ENCODE measurements at places on chromosomes 16 and 17. TPM values are rescaled to one million over a fixed set of nuclear protein-coding genes. Genes with fewer than 3 reads are reported as not detected.
A peak's percentile ranks its signal among the peaks of the same experiment; 100 is the strongest.

- no peak for DNase-seq
Measured at GRCh38 chr16:88476203-88476602, 23.1 kb downstream of the ZFPM1 start.

Gene CBFA2T3
- 7.4 TPM for polyA plus RNA-seq

Gene CLDN9
- 5.2 TPM for polyA plus RNA-seq

- DNase-seq = peak; percentile 74
Measured at GRCh38 chr17:39357986-39358385, 43.4 kb downstream of the FBXL20 start.

- peak; percentile 100 for DNase-seq
Measured at GRCh38 chr16:3654249-3654991, at the start of gene DNASE1. TSS of gene DNASE1 (plus strand) at chr16:3654691. CDS start at chr16:3655374, 683 bp downstream.

DNA sequence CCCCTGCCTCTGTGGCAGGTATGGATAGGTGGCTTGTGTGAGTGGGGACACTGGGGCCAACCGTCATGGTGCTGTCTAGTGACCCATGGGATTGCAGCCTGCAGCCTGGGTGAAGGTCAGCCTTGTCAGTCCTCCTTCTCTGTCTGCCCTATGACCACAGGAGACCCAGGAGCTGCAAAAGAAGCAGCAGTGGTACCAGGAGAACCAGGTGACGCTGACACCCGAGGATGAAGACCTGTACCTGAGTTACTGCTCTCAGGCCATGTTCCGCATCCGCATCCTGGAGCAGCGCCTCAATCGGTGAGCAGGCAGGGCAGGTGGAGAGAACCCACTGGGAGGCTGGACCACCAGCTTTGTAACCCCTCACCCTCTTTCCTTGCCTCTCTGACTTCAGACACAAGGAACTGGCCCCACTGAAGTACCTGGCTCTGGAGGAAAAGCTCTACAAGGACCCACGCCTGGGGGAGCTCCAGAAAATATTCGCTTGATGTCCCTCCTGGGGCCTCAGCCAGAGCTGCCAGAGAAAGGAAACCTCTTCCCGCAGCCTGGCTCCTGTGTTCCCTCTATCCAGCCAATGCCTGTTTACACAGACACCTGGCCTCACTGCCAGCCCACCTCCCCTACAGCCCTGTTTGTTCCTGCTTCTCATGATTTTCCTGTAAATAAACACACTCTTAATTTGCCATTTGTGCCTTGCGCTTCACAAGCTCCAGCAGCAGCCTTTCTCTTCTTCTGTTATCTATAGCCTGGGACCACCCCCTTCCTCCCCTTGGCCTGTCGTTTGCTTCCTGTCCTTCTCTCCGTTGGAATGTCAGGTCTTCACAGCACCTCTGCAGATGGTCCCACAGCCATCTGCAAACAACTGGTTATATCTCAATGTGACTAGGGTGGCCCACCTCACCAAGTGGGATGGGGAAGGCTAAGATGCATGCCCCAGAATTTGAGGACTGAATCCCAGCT, 4.5 kb upstream of the KATNB1 start:
- DNase-seq = no peak

DNA sequence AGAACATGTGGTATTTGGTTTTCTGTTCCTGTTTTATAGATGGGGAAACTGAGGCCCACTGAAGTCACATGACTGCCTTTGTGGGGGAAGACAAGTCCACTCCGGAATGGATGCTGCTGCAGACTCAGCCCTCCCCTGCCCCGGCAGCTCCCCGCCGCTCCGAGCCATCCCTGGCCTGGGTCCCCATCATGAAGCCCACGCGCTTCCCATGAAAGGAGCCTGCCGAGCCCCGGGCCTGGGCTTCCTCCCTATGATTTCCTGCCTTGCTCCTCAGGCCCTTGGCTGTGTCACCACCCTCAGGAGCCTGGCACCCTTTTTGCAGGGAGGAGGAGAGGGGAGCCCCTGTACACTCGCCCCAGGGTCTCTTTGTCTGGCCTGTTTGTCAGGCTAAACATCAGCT, 125.3 kb upstream of the FOXF1 start:
- DNase-seq = no peak

GRCh38 chr16:28321700-28322411, 29.5 kb downstream of the SBK1 start:
- DNase-seq = no peak

DNA sequence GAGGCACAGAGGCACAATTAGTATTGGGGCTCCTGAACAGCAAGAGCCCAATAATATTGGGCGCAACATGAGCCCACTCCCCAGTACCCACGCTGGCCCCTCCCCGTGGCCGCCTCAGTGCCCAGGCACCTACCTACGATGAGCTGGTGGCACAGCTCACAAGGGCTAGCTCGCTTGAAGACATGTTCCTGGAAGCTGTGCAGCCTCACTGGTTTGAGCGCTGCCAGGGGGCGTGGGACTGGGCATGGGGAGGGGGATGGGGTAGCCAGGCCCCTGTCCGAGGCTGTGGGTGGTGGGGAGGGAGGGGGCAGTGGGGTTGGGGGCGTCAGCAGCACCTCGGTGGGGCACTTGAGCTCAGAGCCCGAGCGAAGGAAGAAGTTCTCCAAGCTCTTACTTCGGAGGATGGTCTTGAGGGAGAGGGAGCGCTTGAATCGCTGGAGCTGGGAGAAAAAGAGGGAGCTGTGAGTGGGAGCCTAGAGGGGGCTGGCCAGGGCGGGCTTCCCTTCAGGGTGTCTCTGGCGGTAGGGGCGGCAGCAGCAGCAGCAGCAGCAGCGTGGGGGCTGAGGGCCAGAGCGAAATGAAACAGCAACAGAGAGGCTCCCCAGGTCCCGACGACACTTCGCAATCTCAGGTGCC, 7.9 kb downstream of the STAC2 start:
- DNase-seq = no peak

DNA sequence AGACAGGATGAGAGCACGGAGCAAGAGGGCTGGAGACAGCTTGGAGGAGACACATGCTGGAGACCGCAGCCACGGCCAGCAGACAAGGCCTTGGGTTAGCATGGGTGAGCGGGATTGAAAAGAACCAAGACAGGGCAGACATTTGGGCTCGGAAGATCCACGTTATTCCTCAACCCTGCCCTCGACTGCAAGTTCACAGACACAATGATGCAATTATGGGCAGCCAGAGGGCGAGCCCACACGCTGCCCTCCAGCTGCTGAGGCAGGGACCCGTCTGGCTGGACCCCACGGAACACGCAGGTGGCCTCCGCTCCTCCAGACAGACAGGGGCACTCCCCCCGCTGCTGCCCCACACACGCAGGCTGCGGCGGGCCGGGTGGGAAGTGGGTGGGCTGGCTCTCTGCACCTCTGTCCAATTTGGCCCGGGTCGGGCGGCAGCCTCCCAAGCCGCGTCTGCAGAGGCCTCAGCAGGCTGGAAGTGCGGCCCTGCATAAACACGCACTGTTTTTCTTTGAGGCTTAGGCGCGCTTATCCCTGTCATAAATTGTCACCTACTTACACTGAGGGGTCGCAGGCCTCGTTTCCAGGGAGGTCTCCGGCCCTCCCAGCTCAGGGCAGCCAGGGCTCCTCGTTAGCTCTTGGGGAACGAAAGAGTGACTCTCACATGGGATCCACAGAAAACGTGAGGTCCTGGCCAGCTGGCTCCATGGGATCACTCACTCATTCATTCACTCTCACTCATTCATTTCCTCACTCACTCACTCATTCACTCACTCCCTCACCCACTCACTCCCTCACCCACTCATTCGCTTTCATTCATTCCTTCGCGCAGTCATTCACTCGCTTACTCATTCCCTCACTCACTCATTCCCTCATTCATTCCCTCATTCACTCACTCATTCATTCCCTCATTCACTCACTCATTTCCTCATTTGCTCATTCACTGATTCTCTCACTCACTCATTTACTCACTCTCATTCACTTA, 303.9 kb downstream of the C16orf95 start:
- no peak for DNase-seq

DNA sequence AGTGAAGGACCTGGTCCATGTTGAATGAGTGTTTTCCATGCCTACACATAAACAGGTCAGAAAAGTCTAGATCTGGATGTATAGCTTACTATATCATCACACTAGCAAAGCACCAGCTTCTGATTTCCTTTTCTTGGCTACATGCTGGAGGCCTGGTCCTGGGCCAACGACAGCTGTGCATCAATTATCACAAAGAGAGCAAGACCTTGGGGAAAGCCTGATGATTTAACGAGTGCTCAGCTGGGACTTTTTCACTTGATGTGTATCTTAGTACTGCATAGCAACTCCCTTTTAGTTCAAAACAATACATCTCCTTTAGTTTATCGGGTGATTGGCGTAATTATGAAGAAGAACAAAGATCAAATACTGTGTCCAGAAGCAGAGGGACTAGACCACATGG, 358.2 kb downstream of the KIF2B start:
- no peak for DNase-seq

GRCh38 chr17:51064061-51064735, 56.5 kb downstream of the SPAG9 start:
- no peak for DNase-seq

Gene SLC5A11
- 10.0 TPM for polyA plus RNA-seq

Gene KRTAP4-4
- polyA plus RNA-seq = not detected

DNA sequence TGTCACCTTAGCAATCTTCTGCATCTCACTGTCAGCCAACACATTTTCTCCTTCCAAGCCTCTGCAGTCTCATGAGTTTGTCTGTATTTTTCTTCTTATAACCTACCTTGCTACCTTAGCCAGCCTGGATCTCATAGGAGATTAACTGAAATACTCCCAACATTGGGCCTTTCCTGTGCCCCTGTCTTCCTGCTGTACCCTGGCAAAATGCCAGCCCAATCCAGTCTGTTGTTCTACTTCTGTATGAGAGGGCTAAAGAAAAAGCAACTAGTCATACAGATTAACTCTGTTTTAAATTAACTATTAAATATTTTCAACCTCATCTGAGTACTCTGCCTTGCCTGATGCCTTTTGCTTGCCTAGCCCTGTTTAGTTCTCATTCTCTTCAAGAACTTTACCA, 18.4 kb downstream of the GOSR1 start:
- DNase-seq = no peak

GRCh38 chr17:76543826-76544545, 4.1 kb downstream of the PRCD start:
- no peak for DNase-seq

- no peak for DNase-seq
Measured at GRCh38 chr16:85696781-85697180, 8.0 kb upstream of the GINS2 start.

DNA sequence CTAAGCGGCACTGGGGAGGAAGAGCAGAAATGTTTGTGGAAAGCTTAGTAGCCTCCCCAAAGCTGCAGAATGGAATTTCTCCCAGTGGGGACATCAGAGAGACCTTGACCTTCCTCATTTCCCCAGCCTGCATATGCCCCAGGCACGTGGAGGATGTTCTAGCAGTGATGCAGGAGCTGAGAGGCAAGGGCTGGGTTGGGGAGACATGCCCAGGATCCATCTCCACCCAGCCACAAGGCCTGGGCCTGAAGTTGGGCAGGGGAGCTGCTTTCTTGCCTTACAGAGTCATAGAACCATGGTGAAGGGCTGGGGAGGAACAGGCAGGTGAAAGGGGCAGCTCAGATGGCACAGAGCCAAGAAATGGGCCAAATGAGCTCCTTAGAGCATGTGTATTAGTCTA, 104.0 kb downstream of the TMEM132E start:
- DNase-seq = no peak

GRCh38 chr16:68973611-68974120, 130.3 kb downstream of the TANGO6 start:
- DNase-seq = no peak

Gene CCL4
- polyA plus RNA-seq = 6.9 TPM

DNA sequence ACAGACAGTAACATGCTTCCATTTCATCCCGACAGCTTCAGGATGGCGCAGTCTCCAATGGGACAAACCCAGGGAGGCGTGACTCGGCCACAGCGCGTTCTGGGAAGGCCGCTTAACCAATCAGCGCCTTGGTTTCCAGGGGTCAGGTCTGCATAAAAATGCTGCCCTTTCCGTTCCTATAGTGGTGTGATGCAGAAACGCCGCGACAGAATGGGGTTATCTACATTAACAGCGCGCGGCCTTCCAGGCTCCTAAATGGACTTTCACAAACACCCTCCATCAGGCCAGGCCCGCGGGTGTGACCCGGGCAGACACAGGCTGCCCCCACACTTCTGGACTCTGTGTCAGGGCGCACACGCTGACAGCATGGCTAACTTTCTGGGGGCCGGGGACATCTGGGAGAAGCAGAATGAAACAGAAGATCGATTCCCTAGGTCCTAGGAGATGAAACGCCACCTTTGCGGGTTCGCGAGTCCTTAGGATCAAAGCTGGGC, 792 bp downstream of the TMEM231 start:
- DNase-seq = peak; percentile 81

GRCh38 chr17:72407336-72407909, 286.6 kb downstream of the SOX9 start:
- DNase-seq = peak; percentile 72

- no peak for DNase-seq
Measured at GRCh38 chr16:53743149-53743566, 39.2 kb downstream of the FTO start.

GRCh38 chr17:42386777-42387657, 1.2 kb downstream of the STAT3 start:
- DNase-seq = peak; percentile 67

- no peak for DNase-seq
Measured at GRCh38 chr17:28928061-28928460, 23.3 kb downstream of the PHF12 start.

Gene ACSM3
- 14.6 TPM for polyA plus RNA-seq

DNA sequence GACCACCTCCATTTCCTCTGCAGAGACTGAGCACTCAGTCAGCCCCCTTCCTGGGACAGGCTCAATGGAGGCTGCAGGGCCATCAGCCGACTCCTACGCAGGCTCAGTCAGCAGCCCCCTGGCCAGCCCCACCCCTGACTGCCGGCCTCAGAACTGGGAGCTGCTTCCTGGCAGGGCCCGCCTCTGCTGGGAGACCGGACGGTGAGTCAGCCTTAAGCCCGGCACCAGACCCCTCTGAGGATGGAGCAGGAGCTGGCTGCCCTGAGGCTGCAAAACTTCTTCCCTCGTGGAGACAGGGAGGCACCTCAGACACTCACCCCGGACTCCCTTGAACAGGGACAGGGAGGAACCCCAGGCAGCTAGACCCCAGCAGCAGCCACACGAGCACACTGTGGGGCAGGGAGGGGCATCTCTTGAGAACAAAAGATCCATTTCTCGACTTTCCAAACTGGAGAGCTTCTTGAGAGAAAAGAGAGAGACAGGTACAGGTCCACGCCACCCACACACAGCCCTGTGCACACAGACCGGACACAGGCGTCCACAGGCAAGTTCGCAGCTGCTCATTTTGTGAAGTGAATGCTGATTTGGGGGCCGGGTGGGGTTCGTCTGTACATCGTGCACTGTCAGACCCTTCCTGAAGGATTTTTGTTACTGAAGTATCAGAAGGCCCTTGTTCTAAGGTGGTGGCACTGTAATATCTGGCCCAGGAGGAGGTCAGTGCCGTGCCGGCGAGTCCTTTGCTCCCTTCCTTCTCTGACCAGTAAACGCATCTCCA, 1.3 kb upstream of the TUBB3 start:
- DNase-seq = no peak

Gene NXPH3
- 0.52 TPM for polyA plus RNA-seq

Gene DPEP3
- 0.09 TPM for polyA plus RNA-seq

All from large intestine (tissue), 12 donors.